Cardiac muscle cell (in vitro differentiated cells and primary cell): ENCODE measurements at places on chromosomes 16 and 17.
A peak's percentile ranks its signal among the peaks of the same experiment; 100 is the strongest.

DNA sequence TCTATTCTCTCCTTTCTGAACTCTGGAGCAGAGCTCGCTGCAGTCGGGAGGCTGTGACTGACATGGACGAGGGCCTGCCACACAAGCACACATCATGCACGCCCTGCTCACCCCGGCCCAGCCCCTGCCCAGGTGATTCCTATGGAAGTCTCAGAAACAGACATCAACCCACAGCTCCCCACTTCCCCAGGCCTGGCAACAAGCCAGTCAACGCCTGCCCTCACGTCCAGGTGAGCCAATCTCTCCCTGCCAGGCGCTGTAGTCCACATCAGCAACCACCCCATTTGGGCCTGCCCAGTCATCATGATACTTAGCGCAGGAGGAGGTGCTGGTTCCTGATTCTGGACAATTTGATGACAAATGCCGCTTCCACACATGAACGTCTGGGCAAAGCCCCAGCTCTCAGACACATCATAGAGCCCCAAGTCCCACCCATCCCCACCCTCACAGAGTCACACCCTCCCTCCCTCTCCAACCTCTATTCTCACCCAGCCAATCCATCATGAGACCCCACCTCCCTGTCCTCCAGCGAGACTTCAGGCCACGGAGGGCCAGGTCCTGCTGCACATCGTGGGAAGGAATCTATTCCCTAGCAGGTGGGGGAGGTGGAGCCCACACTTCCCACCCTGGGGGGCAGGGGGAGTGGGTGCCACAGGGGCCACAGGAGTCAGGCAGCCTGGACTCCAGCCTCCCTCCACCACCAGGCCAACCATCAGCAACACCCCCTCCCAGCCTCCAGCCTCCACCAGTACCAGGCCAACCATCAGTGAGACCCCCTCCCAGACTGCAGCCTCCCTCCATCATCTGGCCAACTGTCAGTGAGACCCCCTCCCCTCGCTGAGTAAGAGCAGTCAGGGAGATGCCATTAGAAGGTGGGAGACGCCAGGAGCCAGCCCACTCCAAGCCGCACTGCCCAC, 33.7 kb upstream of the GSG1L start:
- DNase-seq: no peak

DNA sequence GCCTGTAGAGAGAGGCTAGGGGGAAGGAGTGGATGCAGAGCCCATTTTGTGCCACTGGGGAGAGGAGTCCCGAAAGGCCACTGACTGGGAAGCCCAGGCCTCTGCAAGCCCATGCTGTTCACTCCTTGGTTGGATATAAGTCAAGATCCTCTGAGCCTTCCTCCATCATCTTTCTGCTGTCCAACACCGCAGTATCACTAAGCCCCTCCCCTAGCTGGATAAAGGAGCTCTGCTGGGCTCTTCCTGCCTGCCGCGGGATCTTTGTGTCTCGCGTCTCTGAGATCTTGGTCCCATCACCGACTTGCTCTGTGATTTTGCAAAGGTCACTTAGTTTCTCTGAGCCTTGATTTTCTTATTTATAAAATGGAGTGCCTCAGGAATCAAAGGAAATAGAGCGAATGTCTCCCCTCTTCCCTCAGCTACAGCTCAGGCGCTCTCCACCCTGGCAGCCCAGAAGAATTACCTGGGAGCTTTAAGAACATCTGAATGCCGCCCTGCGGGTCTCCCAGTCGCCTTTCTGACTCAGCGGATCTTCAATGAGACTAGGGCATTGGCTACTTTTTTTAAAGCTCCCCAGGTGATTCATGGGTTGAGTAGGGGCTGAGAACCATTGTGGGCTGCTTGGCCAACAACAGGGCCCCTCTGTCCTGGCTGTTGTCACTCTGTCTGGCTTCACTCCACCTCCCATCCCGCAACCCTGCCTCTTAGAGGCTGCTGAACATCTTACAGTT, 25.2 kb upstream of the TMEM220 start:
- DNase-seq: peak; percentile 11

DNA sequence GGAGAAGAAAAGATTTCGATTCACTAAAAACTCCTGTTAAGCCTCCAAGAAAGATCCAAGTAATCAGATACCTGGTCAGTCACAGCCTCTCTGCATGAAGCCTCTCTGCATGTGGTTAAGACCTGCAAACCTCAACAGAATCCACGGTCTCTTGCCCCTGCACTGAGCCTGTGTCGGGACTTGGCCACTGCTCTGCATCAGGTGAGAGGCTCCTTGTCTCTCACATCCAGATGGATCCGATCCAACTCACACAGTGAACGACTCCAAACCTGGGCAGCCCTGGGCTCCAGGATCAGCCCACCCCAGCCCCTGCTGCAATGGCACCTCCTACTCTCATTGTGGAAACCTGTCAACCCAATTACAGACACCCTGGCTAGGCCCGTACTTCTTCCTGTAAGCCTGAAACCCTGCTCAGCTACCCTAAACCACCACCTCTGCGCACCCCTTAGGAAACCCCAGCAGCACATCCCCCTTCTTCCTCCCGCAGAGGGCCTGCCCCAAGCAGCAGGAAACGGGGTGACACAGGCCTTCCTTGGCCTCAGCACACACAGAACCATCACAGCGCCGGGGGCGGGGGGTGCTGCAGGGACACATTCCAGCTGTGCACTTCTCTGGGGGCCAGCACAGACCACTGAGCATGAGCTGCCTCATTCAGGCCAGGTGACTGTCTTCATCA, 129.5 kb downstream of the ANKRD11 start:
- DNase-seq: no peak

GRCh38 chr17:83152745-83153611, 73.6 kb downstream of the METRNL start:
- no peak for DNase-seq

- DNase-seq: no peak
Measured at GRCh38 chr17:74694081-74694480, 18.6 kb downstream of the CD300LF start.

GRCh38 chr17:74558882-74559519, 8.3 kb downstream of the CD300H start:
- DNase-seq: no peak

DNA sequence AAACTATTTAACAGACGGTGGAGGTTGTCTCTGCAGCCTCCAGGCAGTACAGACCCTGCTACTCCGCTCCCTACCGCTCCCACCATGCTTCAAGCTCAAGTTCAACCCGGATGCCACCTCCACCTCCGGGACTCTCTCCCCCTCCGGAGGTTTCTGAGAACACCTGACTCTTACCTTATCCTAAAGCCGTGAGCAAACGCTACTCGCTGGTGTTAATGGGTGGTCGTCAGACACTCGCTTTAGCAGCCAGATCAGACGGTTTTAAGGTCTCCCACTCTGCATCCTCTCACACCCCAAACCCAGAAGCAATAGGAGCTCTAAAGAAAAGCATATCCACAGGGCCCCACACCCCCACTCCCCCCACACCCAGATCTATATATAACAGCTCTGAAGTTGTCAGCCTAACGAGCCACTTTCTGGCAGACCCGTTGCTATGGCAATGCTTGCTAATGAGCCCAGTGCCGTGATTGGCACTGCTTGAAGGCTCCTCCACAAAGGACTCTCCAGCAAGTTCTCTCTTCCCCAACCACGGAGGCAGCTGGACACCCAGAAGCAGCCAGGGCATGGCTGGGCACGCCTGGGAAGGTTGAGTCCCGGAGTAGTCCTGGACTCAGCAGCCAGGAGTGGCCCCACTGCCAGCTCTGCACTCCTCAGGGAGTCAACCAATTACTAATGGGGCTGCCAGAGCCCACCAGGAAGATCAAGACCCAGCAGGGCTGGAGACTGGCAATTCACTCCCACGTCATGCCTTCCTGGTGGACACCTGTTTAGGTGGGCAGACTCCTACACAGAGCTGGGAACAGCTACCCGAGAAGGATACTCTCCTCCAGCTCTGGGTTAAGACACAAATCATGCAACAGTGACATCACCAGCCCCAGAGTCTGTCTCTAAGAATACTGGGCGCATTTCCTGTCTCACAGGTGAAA, 121.2 kb upstream of the RCVRN start:
- DNase-seq: no peak

DNA sequence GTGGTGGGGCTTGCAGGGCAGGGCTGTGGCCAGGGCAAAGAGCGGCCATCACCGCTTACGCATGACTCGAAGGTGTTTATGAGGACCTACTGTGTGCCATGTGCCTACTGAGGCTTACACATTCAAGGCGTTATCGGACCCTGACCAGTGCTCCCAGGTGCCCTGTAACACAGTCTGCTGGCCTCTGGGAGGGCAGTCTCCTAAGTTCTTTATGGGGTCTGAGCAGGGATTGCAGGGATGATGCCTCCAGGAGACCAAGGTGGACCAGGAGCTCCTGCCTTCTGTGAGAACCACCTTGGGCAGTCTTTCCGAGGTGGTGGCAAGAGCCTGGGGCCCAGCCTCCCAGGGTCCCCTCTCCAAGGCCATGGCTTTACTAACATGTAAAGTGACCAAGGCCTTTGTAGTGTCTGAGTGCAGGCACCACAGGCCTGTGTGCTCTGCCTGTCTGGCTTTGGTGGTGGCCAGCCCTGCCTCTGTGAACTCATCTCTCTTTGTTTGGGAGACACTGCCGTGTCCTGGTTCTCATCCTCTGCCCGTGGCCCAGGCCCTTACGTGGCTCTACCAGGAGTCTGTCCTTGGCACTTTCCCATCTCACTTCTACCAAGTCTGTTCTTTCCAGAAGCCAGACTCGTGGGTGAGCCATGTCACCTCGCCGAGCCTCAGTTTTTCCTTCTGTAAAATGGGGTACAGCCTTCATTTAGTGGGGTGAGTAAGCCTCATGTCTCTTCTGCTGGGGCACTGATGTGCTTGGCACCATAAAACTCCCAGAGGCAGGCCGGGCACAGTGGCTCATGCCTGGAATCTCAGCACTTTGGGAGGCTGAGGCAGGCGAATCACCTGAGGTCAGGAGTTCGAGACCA, 3.4 kb upstream of the SYNGR2 start:
- no peak for DNase-seq

DNA sequence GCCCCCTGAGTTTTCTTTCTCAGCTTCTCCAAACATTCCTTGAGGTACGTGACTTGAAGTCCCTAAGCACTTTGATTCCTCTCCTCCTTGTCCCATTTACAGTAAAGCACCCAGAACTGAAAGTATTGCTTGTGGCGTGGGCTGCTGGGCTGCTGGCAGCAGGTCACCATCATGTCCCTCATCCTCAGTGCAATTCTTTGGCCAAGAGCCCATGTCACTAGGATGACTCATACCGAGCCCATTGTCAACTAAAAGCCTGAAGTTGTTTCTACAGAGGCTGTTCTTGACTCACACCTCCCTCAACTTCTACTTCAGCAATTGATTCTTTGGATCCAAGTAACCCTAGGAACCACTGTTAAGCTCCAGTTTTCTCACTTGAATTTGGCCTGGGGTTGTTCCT, 54.3 kb downstream of the KPNA2 start:
- DNase-seq: no peak

- peak; percentile 85 for DNase-seq
Measured at GRCh38 chr16:50251375-50252081, 14.8 kb upstream of the ADCY7 start.

DNA sequence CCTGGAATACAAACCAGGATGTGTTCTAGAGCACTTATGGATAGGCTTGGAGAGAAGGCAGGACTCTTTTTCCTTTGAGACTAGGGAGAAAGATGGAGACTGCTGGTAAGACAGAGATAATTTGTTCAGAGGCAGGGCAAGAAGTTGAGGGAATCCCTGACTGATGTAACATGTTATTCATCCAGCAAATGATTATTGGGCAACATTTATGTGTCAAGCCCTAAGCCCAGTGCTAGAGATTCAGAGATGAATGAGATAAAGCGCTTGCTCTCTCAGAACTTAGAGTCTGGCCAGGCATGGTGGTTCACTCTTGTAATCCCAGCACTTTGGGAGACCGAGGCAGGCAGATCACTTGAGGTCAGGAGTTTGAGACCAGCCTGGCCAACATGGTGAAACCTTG, 47.8 kb upstream of the NUFIP2 start:
- DNase-seq: peak; percentile 57

- DNase-seq: no peak
Measured at GRCh38 chr16:84270531-84270930, 24.1 kb upstream of the WFDC1 start.

DNA sequence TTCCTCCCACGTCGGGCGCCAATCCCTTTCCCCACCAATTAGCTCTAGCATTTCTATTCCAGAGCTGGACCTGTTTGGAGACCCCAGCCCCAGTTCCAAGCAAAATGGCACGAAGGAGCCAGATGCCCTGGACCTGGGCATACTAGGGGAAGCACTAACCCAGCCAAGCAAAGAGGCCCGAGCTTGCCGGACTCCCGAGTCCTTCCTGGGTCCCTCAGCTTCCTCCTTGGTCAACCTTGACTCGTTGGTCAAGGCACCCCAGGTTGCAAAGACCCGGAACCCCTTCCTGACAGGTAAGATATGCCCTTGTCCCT, 5.6 kb upstream of the SPATA20 start:
- DNase-seq: no peak

GRCh38 chr17:12665263-12666210, at the start of gene MYOCD:
Gene MYOCD (plus strand): TSS chr17:12665890. CDS start chr17:12666189, 299 bp downstream.
- peak; percentile 97 for DNase-seq
